ENCODE measurements at places on chromosomes 12 and 14. TPM values are rescaled to one million over a fixed set of nuclear protein-coding genes. Genes with fewer than 3 reads are reported as not detected.

The FAM181A gene
- not detected for total RNA-seq

The RPGRIP1 gene
- total RNA-seq, result 0.28 TPM

The CD163 gene
- total RNA-seq, result 0.06 TPM

The BEGAIN gene
- 6.5 TPM for total RNA-seq

The DAO gene
- total RNA-seq, result not detected

The TPPP2 gene
- total RNA-seq, result not detected

The B3GNT4 gene
- total RNA-seq, result 0.60 TPM

The IRAK3 gene
- 1.4 TPM for total RNA-seq

Data from A549 treated with AZD2906 at 1 μM for 4 hours (cell line).